ENCODE measurements at places on chromosomes 11 and 22.

DNA sequence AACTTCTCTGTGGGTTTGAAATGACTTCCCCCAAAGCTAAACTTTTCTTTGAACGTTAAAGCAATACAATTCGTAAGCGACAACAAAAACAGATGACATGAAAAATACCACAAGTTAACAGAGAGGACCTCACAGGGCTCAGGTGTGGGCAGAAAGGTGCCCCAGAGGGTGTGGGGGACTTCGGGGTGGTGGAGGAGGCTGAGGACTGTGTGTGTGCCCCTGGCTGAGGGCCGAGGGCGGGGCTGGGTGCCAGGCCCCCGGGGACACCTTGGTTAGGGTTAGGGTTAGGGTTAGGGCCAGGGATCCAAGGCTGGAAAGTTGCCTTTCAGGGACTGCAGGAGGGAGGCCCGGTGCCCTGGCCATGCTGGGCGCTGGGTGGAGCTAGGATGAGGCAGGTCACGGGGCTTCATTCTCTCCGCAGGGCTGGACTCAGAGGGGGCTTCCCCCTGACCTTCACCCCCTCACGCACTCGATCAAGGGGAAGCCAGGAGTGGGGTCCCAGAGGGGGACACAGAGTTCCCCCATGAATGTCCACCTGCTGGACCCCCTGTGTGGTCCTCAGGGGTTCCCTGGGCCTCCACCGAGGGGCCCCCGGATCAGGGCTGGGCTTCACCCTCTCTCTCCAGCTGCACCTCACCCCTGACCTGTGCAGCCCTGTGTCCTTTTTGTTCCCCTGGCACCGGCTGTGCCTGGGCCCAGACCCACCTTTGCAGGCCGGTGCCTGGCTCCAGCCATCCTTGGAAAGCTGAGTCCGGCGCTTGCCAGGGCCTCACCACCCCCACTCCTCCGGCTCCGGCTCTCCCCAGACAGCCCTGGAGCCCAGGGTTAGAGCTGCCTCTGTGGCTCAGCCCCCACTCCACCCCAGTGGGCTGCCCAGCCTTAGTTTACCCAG is 7.0 kb downstream of the TNNI2 start:
- DNase-seq: no peak

GRCh38 chr11:85718991-85719807 is 33.2 kb upstream of the CCDC89 start:
- peak; percentile 98 for DNase-seq

GRCh38 chr11:133563505-133564025 is 31.3 kb upstream of the OPCML start:
- no peak for DNase-seq

DNA sequence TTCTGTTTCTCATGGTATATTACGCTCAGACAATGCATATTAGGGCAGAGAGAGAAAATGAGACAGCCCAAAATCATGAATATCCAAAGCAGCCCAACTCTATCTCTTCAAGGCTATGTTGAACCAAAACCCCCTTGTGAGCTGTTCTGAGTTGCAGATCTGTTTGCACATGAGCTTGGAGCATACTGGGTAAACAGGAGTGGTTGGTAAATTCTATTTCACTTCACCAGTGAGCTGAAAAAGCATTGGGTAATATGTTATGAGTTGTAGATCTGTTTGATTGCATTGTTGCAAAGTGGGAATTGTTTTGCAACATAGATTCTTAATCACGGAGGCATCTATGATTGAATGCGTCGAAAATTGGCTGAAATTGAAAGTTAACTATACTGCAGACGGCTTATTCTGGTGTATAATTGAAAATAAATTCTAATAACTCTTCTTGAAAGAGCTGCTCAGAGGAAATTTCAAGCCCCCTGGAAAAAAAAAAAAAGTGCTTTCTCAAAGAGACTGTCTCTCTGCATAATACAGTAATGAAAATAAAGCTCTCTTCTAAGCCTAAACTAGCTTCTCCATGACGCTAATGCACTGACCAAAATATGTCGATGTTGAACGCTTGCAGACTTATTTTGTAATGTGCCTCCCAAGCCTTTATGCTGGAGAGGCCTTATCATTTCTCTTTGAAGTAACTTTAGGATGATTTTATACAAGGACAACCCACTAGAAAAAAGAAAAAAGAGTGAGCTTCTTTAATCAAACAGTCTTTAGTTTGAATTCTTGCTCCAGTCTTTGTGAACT is 263.7 kb downstream of the NTM start:
- DNase-seq: no peak

DNA sequence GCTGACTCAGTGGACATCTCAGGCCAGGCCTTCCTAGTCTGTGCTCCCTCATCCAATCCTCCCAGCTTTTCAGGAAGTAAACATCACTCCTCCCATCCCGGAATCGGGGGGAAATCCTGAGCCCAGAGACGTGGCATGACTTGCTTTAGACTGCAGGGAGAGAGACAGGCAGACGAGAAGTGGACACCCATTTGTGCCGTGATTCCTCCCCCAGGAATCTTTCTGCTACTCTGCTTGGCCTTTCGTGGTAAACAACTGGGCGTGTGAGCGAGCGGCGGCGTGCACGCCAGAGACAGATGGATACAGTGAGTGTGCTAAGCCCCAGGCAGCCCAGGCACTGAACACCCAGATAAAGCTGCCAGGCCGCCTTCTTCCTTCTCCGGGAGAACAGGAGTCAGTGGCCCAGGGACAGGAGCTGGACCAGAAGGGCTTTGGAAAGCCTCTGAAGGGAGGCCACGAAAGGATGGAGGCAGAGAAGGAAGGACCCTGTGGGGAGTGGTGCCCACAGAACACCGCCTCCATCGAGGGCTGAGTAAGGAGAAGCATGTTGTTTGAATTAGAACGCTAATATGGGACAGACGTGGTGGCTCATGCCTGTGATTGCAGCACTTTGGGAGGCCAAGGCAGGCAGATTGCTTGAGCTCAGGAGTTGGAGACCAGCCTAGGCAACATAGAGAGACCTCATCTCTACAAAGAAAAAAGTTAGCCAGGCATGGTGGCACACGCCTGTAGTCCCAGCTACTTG is 53.0 kb upstream of the PRR5 start:
- no peak for DNase-seq

DNA sequence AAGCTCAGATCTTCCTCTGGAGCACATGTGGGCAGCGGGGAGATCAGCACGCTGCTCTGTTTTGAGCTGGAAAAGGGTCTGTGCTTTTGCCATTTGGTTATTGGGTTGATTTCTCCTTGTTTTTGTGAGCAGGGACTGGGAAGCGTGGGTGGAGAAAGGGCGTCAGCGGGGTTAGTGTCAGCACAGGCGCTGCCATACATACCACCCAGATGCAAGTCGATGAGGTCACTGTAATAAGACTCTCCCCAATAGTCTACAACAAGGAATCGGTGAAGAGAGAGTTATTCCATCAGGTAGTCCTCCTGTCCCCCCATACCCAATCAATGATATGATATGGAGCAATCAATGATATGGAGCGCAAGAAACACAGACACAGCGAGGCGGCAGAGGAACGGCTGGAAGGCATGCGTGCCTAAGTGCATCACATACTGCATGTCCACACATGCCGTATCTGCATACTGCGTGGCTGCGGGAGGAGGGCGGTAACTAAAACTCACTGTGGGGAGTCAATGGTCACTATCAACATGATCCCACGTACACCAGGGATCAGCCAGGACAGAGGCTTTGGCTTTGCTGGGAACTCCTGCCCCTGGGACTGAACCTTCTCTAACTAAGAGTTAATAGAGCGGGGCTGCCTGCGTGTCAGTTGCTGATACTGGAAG is 29.5 kb upstream of the BID start:
- no peak for DNase-seq

- DNase-seq: no peak
These were observed 1.7 kb downstream of the EED start for GRCh38 chr11:86246293-86246675.

DNA sequence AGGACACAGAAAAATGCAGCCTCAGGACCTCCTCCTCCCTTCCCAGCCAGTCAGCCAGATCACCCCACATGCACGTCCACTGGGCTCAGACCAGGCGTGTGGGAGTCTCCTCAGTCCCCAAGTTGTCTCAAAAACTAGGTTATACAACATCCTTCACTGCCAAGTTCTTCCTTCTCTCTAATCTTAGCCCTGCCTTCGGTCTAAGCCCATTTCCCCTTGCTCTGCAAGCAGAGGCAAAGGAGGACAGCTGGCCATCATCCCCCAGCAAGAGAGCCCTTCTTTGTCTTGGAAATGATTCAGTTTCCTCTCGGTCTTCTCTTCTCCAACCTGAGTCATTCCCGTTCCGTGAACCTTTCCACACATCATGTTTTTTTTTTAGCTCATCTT is 14.0 kb upstream of the NRGN start:
- DNase-seq: peak; percentile 54

GRCh38 chr11:92861634-92862033 is 107.8 kb upstream of the MTNR1B start:
- no peak for DNase-seq

DNA sequence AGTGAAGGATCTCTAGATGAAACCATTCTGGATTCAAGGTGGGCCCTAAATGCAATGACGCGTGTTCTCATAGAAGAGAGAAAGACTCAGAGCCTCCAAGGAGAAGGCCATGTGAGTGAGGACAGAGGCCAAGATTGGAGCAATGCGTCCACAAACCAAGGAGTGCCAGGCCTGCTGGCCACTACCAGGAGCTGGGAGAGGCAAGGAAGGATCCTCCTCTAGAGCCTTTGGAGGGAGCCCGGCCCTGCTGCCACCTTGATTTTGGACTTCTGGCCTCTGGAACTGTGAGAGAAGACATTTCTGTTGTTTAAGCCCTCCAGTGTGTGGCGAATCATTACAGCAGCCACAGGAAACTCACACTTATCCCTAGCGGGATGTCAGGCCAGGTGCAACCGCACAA is 52.7 kb upstream of the SHANK2 start:
- no peak for DNase-seq

DNA sequence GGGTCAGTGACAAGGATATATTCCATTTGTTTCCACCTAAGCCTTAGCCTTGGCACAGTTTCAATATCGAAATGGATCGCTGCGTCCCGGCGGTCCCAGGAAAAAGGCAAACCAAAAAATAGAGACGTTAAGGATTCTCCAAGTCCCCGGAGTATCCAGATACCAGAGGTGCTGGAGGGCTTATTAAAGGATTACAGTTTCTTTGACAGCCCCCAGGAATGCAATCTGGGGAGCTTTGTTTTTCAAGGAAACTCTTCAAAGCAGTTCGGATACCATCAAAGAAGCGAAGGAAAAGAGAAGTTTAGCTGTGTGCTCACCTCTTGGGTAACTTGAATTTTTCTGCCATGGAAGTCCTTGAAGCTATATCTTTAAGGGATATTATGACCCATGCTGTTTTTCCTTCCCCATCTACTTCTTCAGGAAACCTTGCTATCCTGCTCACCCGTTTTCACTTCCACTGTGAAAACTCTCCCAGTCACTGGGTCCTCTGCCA is 600 bp upstream of the GPR83 start:
- DNase-seq: no peak

- no peak for DNase-seq
These were observed 64.9 kb downstream of the SMIM38 start for GRCh38 chr11:69220561-69221051.

DNA sequence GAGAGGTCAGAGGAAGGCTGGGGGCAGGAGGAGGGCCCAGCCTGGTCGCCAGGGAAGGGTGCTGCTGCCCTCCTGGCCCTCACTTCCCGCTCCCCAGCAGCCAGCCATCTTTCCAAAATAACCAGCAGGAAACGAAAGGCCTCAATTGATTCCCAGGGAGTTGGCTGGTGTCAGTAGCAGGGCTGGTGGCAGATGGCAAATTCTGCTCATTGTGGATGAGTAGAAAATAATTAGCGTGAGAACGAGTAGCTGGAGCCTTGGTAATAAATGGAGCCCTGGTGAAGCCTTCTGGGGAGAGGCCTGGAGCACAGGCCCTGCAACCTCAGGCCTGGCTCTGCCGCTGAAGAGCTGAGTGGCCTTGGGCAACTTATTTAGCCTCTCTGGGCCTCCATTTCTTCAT is 31.3 kb downstream of the DAGLA start:
- no peak for DNase-seq

- no peak for DNase-seq
These were observed 32.5 kb upstream of the IZUMO1R start for GRCh38 chr11:94271885-94272372.

GRCh38 chr22:18059991-18060390 is 17.8 kb upstream of the PEX26 start:
- DNase-seq: no peak

- DNase-seq: no peak
These were observed 1.6 kb downstream of the CCND1 start for GRCh38 chr11:69642549-69642912.

GRCh38 chr11:109306322-109306721 is 115.7 kb upstream of the C11orf87 start:
- DNase-seq: no peak

GRCh38 chr11:18046116-18046777 is at the start of gene TPH1:
Gene TPH1 (minus strand): TSS chr11:18046269. CDS start chr11:18040762, 5,507 bp downstream.
- DNase-seq: peak; percentile 50

- no peak for DNase-seq
These were observed 3.2 kb upstream of the TBX1 start for GRCh38 chr22:19757140-19757984.

DNA sequence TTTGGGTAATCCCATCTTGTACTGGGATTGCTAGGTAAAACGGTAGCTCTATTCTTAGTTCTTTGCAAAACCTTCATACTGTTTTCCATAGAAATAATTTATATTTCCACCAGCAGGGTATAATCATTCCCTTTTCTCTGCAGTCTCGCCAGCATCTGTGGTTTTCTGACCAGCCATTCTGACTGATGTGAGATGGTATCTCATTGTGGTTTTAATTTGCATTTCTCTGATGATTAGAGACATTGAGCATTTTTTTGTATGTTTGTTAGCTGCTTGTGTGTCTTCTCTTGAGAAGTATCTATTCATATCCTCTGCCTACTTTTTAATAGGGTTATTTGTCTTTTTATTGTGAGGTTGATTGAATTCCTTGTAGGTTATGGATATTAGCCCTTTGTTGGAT is 220.9 kb downstream of the PGR start:
- peak; percentile 73 for DNase-seq

DNA sequence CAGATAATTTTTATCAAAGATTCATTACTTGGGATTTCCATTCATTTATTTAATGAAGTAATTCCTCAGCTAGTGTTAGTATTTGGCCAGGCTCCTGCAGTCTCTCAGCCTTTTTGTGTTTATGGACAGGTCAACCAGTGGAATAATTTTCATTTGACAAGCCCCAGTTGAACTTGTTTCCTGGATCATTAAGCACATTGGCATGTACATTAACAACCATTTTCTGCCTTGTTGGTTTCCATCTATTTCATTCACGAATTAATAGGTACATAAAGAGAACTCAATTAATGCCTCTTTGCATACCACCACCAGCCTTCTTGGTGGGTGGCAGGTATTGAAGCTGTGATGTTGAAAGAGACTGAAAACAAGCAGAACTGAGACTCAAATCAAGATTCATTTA is 745.2 kb downstream of the KCNA4 start:
- DNase-seq: no peak

DNA sequence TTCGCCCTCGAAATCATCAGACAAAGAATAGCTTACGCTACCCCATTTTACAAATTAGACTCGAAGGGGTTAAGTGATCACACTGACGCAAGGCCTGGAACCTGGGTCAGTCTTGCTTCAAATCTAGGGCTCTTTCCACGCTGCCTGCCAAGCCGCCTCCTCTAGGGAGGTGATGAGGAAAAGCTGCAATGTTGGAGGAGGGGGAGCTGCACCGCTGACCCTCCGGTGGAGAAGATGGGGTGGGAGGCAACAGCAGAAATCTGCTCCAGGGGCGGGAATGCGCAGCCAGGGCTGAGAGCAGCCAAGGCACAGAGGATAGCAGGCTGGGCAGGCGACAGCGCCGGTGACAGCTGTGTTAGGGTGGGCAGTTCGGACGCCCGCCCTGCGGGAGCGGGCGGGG is 595 bp downstream of the SYVN1 start:
- no peak for DNase-seq

Data from astrocyte of the spinal cord (primary cell).